GM19239 (cell line): ENCODE measurements at places on chromosomes 2 and 18.

DNA sequence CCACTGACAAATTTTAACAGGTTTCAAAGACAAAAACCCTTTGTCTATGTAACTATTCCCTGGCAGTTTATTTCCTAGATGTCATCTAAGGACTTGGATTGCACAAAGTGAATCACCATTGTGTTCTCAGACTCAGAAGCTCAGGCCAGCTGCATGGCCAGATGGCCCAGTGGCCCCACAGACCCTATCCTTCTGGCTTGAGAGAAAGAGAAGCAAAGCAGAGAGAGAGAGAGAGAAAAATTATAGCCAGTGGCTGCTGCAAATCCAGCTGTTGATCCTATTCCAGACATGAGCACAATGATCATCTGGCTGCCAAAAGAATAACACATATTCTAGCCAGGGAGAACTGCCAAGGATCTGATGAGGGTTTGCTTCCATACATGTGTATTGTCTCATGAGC lies 25.8 kb downstream of the CTLA4 start:
- DNase-seq: no peak

GRCh38 chr2:133333181-133333580 lies 235.1 kb downstream of the NCKAP5 start:
- no peak for DNase-seq

- no peak for DNase-seq
Measured at GRCh38 chr2:120684289-120685065, 51.2 kb upstream of the GLI2 start.

- no peak for DNase-seq
Measured at GRCh38 chr2:167943897-167944296, 303.5 kb downstream of the STK39 start.

GRCh38 chr2:406876-407275 lies 119.0 kb upstream of the ALKAL2 start:
- no peak for DNase-seq

DNA sequence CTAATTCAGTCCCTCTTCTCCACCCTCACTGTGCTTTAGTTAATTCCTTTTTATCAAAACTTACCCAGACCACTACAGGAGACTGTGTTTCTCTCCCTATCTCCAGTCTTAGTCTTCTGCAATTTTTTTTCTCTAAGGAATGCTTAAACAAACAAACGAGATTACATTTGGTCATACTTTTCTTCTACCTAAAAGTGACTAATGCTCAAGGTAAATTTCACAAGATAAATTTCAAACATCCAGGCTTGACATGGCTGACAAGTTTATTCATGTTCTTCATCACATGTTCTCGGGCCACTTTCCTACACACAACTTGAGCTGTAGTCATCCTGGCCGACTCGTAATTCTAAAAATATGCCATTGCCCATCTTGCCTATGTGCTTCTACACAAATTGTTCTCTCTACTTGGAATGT lies 23.2 kb upstream of the ACSL3 start:
- DNase-seq: no peak

- DNase-seq: no peak
Measured at GRCh38 chr18:59232309-59233016, 12.5 kb downstream of the GRP start.

DNA sequence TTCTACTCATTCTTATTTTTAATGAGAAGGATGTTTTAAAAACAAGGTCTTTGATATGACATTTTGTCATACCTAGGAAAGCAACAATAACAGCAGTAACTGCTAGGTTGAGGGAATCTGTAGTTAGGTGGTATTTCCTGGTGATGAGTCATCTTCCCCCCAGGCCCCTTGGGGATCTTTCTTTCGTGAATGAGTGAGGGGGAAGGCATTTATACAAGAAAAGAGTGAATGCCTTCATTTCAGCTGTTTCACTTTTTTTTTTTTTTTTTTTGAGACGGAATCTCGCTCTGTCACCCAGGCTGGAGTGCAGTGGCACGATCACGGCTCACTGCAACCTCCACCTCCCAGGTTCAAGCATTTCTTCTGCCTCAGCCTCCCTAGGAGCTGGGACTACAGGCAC lies 108.6 kb downstream of the MAP4K4 start:
- DNase-seq: no peak

GRCh38 chr2:1848599-1848995 lies 104.3 kb upstream of the PXDN start:
- DNase-seq: no peak

DNA sequence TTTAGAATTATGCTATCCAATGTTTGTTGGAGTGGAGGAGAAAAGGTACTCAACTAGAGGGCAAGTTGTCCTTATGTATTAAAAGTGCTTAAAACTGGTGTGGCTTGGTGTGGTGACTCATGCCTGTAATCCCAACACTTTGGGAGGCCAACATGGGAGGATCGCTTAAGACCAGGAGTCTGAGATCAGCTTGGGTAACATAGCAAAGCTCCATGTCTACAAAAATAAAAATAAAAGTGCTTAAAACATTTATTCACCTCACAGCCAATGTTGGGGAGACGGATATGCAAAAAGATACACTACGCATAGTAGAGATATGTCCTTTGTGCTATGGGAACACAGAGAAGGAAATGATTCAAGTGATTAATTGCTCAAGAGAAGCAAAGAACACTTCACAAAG lies 19.3 kb upstream of the TNFAIP6 start:
- no peak for DNase-seq

DNA sequence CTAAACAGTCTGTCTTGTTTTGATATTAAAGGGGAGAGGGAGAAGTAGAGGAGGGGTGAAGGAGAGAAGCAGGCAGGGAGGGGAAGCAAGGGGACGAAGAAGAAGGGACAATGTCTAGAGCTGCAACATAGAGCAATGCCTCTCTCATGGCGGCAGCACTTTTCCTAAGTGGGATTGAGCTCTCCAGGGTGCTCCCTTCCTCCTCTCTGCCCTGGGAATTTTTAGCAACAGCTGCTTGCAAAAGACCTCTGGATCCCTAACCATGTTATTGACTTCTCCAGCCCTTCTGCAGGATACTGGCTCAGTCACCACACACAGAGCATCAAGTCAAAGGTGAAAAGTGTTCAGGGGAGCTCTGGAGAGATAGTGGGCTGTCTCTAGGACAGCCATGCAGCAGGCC lies 734.9 kb downstream of the EPHA4 start:
- no peak for DNase-seq

DNA sequence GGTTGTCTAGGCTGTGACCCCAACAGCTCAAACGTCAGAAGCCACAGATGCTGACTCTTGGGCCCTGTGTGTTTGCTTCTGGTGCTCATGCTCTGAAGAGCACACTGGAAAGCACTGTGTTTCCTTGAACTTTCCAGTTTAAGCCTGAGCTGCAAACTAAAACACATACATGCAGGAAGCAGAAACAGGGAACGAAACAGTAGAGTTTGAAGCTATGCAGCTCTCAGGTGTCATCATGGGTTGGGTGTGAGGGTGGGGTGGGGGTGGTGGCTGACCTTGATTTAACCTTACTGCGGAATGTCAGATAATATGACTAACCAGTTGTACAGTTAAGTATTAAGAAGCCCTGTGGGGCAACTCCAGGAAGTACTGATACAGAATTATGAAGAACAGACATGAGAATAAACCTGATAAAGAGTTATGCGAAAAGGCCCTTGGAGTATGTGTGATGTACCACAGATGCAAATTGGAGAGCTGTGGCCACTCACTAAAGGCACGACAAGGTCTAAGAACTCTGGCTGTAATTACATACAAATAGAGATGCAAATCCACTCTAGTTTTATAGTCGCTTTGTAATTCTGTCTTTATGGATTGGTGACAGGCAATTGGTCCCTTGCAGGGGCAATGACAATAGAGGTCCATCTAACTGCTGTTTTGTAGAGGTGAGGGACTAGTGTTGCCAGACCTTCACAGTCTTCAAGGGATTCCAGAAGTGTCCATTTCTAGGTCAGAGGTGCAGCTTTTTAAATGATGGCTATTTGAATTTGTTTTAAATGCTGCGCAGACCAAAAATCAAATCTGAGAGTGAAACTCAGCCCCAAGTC lies 273.1 kb downstream of the NAPG start:
- DNase-seq: no peak

DNA sequence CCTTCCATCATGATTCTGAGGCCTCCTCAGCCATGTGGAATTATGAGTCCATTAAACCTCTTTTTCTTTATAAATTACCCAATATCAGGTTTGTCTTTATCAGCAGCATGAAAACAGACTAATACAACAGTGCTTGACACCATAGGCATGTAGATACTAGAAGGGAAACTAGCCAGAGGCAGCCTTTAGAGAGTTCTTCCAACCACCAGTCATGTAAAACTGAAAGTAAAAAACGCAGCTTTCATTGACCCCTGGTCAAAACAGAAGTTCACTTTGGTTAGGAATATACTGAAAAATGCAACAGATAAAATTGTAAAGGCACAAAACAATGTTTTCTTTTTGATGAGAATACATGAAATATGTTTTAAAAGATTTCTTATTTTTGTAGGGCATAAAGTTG lies 122.8 kb upstream of the L3MBTL4 start:
- DNase-seq: no peak

- DNase-seq: no peak
Measured at GRCh38 chr2:235406430-235406829, 87.4 kb upstream of the AGAP1 start.

GRCh38 chr2:224927646-224928173 lies 114.6 kb downstream of the DOCK10 start:
- no peak for DNase-seq

DNA sequence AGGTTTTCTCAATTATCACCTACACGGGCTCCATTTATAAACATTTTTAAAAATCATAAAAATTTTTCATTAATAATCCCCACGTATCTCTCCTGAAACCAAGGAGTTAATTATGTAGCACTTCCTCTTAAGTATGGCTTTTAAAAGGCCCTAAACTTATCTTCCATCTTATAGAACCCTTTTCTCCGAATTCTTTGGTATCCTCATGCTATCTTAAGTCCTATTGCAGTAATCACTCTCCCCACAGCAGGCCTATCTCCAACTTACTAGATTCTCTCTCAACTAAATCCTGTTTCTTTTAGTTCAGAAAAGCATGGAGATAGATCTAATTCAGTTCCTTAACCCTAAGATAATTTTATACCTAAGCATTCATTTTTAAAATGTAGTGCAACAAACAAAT lies 26.2 kb downstream of the RPRD1A start:
- DNase-seq: no peak

DNA sequence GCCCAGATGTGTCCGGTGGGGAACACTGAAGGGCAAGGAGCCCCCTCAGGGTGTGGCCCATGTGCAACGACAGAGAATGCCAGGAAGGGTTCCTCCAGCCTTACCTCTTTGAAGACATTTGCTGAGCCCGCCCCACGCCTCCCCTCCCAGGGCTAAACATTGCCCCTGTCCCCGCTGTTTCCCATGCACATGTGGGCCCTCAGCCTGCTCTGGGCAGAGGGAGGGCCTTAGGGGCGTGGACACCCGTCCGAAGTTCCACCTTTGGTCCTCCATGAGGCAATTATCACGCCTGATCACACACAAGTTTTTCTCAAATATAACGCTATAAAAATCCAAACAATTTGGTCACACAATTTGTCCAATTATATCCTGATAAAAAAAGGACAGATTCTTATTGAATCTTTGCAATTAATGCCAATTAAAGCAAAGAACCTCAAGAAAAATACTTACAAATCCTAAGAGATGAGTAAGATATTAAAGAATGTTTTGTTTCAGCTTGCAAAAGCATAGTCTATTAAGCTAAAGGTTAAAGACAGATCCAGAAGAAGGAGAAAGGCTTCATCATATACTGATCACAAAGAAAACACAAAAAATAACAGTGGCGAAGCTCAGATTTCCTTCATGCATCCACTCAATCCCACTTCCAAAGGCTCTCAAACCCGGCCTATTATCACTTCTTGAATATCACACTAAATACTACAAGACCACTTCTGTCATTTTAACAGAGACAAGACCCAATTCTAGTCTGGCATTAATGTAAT lies 55.2 kb upstream of the LDLRAD4 start:
- DNase-seq: no peak

DNA sequence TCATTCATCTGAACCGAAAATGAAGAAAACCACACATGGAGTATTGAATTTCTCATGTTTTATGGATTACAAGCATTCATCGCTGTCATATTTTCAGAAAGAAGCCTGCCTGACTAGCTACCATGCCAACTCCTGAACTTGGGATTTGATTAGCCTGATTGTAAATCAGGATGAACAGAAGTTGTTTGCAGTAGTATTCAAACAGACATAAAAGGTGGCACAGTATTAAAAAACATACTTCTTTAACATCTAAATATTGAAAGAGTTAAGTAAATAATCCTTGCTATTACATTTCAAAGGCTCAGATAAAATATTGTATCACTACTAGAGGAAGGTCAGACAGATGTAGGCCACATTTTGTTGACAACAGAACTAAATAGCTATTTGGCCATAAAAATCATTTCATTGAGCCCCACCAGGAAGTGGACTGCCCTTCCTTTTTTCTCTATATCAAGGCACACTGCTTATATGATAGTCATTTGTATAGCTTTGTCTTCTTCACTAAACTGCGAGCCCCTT lies 21.6 kb downstream of the SLC38A11 start:
- DNase-seq: no peak

GRCh38 chr2:53944542-53944941 lies 26.3 kb downstream of the PSME4 start:
- DNase-seq: no peak

- DNase-seq: no peak
Measured at GRCh38 chr2:134623796-134624195, 95.0 kb downstream of the TMEM163 start.

DNA sequence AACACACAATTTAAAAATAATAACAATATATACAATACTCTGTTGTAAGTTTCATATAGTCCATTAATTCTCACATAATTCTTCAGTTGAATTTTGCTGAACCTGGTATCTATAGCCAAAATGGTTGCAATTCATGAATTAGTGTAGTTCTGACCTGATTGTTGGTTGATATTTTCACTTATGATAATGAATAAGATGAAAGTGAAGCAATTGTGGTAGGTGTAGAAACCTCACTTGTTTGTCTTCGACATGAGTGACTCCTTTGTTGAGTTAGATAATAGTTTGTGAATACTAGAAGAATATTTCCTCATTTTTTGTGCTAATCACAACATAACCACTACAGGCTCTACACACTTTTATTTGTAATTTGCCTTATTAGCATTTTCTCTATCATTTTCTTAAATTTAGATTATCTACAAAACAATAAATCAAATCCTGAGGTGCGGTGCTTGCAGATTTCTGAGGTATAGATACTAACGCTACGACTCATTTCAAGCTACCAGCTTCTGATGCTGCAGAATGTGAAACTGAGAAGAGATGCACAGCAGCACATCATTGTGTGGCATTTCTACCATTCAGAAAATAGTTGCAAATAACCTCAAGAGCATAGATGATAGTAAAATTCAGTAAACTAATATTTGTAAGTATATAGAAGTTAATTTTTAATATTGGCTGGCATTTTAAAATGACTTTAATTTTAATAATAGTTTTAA lies 117.9 kb downstream of the KCNH7 start:
- no peak for DNase-seq
